ENCODE measurements at places on chromosomes 6 and 20.

GRCh38 chr6:55652429-55652828 lies 73.4 kb upstream of the HMGCLL1 start:
- no peak for DNase-seq

GRCh38 chr6:168664956-168665355 lies 224.0 kb downstream of the SMOC2 start:
- DNase-seq = no peak

DNA sequence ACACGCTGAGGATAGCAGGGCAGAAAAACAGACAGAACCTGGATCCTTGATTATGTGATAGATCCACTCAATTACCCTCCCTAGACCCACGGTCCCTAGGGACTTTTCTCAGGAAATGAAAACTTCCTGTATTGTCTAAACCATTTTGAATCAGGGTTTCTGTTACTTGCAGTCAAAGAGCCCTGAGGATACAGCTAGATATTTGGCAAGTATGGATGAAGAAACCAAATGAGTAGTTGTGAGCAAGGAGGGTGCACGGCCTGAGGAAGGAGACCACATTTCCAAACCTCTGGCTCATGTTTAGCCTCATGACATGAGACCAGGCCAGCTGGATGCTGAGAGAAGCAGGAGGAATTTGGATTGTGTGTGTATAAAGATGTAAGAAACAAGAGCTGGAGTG lies 91.6 kb downstream of the MRPL14 start:
- no peak for DNase-seq

DNA sequence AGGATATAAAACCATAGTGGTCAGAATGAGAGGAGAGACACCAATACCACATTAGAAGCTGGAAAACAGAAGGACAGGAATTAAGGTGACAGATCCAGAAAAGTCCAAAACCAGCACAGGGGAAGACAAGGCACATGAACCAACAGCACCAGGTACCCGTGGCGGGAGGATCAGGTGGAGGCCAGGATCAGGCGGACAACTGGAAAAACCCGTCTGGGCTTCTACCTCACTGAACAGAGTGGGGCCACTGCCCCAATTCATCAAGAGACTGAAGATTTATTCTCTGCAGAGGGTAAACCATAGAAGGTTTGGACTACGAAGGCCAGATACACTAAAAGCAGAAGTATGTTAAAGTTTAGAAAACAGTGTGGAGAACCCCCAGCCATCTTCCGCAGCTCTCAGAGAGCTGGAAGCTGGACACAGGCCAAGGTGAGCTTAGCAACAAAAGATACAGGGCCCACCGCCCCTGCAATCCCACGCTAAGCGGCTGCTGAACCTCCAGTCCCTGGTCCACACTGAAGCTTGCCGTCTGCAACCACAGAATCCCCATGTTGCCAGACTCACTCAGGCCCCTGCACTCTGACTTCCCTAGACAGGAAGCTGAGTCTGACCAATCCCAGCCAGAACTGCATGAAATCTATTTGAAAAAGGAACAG lies 29.9 kb downstream of the ABHD12 start:
- DNase-seq = no peak

- DNase-seq = peak; percentile 20
Measured at GRCh38 chr20:46523696-46524328, 10.5 kb upstream of the ZNF334 start.

- DNase-seq = no peak
Measured at GRCh38 chr20:20448881-20449280, 81.0 kb downstream of the INSM1 start.

DNA sequence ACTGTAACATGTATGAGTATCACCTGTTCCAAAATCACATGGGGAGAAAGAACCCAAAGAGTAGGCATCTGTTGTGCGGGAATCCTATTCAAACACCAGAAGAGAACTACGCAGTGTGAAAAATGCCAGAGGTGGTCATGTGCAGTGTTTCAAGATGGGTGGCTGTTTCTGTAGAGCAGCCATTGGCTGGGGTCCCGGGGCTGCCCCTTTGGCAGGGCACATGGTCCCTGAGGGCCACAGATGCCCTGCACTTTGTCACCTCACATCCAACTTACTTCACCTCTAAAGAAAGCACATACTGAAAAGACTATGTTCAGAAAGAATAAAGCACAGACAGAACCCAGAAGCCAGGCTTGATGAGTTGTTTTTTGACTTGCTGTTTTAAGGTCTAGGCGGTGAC lies 12.3 kb downstream of the MTCH1 start:
- DNase-seq = no peak

GRCh38 chr6:34106421-34106820 lies 39.5 kb downstream of the GRM4 start:
- DNase-seq = no peak

GRCh38 chr6:105994118-105994590 lies 92.0 kb upstream of the PRDM1 start:
- DNase-seq = peak; percentile 37

- DNase-seq = no peak
Measured at GRCh38 chr20:3209946-3210317, 634 bp downstream of the ITPA start.

DNA sequence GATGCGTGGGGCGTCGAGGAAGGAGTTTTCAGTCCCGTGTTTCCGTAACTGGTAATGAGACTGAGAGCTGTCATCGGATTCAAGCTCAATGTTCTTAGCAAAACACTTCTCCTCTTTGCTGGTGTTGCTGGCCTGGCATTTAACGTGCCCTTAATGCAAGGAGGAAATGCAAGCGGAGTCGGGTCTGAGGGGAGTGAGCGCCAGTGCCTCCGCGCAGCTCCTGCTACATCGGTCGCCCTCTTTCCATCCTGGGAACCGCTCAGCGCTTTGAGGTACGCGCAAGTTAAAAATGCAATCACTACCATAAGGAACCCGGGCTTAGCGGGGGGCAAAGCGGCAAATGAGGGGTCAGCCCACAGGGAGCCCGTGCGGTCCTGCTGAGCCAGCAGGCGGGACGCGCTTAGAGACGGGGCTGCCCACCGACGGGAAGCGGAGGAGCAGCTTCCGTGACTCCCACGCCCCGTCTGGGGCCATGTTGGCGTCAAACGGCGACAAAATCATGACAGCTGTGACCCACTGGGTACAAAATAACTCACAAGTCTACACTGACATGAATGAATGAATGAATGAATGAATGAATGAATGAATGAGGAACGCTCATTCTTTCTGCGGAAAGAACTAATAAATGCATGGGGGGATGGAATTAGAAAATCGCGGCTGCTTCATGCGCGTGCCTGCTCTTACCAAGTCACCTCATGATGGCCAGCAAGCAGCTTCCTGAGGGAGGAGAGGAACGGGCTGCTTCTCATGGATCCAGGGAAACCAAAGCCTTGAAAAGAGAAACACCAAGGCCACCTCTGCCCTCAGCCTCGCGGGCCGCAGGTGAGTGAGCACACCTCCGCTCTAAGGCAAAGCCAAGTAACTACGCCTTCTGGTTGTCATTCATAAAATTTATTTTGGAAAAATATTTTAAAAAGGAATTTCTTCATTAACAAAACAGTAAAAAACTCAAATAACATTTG lies 9.3 kb downstream of the DLL1 start:
- DNase-seq = no peak

GRCh38 chr6:108714101-108714765 lies 134.0 kb upstream of the ARMC2 start:
- DNase-seq = no peak

GRCh38 chr6:48067886-48068277 lies 43.1 kb downstream of the PTCHD4 start:
- DNase-seq = no peak

DNA sequence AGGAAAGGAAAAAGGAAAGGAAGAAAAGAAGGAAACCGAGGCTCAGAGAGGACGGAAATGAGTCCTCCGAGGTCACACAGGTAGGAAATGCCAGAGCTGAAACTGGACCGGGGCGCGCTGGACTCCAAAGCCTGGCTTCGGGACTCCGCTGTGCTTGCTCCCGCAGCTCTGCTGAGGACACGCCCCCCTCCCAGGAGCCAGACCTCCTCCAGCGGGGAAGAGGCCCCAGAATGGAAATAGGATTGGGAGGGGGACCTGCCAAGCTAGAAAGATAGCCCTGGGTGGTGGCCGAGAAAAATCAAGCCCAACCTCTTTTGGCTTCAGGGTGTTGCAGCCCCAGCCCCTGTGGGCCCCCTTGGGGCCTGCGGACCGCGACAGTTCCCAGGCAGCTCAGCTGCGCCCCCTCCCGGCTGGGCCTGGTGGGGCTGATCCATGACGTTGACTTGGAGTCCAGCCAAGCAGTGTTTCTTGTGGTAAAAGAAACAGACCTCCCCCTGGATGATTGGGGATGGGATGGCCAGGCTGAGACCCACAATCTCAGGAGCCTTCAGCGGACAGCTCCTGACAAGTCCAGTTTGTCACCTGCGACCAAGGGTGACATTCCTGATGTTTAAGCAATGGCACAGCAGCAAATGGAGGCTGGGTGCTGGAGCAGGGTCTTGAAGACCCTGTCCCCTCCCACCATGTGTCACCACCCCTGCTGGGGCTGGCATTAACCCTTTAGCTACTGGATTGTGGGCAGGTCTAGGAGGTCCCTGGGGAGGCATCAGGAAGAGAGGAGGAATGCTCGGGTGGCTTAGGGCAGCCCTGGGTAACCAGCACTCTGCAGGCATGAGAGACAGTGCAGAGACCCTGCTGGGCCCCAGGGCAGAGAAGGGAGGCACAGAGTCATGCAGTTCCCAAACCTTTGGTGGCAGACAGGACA lies 55.4 kb downstream of the RIPOR3 start:
- DNase-seq = no peak

DNA sequence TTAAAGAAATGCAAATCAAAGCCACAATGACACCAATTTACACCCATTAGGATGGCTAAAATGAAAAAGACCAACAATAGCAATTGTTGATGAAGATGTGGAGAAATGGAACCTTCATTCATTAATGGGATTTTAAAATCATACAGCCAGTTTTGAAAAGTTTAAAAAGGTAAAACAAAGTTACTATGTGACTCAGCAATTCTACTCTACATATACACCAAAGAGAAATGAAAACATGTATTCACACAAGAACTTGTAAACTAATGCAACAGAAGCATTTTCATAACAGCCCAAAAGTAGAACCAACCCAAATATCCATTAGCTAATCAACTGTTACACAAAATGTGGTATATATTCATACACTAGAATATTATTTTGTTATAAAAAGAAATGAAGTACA lies 75.7 kb downstream of the PDSS2 start:
- no peak for DNase-seq

GRCh38 chr6:111592726-111593511 lies 12.8 kb downstream of the TRAF3IP2 start:
- no peak for DNase-seq

- no peak for DNase-seq
Measured at GRCh38 chr6:95318137-95318536, 259.2 kb upstream of the MANEA start.

DNA sequence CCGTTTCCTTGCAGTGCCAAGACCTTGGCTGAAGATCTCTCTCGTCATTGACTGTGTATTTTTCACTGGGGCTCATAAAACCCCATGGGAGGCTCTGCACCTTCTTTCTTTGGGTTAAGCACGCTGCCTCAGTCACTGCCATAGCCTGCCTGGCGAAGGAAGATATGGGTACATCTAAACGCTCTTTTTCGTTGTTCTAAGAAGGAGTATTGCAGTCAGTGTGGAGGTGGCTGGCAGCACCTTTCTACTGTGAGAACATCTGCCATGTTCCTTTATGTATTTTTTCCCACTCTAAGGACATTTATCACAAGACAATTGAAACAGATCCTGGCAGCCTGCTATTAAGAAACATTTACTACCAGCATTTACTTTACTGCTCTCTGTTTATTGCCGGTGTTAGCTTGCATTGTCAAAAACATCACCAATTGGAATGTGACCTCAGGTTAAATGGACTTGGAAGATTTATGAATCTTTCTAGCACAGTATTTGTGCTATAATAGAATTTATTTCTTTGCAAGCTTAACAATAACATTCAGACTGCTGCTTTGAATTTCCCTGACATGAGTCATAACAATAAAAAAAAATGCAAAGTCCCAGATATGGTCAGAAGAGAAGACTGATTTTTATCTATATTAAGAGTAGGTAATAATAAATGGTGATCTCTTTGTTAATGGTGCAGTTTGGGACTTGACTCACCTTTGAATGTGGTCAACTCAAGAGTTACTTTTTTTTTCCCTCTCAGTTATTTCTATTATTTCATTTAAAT lies 62.2 kb upstream of the CLDN20 start:
- no peak for DNase-seq

DNA sequence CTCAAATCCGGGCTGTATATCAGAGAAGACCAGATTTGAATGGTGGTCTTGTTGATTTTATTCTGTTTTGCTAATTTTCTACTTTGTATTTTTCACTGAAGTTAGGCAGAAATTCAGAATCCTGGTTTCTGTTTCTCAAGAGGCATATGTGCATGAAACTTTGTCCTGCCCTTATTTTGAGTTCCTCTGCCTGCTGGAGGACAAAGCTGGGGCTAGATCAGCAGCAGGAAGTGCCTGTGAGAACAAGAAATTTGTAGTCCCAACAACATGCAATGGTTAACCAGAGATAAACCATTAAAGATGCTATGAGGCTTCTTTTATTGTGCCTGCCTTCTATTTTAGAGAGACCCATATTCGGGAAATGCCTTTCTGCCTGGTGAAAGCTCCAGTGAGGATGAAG lies 37.1 kb downstream of the BEND6 start:
- no peak for DNase-seq

DNA sequence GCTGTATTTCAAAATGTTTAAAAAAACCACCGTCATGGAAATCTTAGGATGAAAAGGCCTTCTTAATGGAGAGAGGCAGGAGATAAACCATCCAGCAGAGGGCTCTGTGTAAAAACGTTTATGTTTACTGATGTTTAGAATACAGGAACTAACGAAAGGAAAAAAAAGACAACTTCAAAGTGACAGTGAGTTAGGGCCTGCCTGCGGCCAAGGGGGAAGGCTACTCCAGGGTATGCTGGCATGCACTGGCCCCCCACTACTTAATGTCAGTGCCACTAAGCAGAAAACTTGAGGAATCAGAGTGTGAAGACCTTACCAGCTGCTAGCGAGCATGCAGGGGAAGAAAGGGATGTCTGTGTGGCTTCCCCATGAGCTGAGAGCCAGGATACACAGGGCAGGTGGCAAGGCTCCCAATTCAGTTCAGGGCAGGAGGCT lies 47.7 kb downstream of the AKAP7 start:
- DNase-seq = peak; percentile 11

DNA sequence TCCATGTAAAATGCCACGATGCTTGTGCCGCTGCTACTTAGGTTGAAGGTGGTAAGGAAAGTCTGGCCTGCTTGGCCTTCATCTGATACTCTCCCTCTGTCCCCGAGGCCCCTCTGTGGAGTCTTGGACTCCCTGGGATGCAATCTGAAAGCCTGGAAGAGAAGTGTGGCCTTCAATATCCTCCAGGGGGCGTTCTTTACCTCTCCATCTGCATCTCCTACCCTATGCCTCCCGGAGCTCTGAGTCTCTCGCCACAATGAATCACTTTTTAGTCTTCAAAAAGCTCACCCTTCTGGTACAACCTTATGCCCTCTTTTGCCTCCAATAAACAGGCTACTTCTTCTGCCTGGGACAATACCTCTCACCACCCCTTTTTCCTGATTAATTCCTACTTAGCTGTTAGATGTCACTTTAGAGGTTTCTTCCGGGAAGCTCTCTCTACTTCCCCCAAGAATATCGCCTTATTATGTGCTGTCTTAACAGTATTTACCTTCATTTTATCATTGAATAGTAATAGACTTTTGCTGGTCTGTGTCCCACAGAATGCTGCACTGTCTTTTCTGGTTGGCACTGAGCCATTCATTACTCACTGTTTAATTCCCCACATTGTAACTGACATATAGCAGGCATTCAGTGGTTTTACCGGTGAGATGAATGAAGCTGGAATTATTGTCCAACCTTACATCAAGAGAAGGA lies 13.9 kb upstream of the ATG5 start:
- DNase-seq = peak; percentile 52

Measured in neuronal stem cell (in vitro differentiated cells).